ENCODE measurements at places on chromosomes 5 and 9. TPM values are rescaled to one million over a fixed set of nuclear protein-coding genes. Genes with fewer than 3 reads are reported as not detected.

GRCh38 chr5:72244862-72245371 is 75.1 kb downstream of the MRPS27 start:
- DNase-seq = peak; percentile 62

- no peak for DNase-seq
Measured at GRCh38 chr5:61966296-61966955, 339.6 kb upstream of the KIF2A start.

- no peak for DNase-seq
Measured at GRCh38 chr9:81716409-81716808, 27.1 kb upstream of the TLE1 start.

PTGES gene
- 9.5 TPM for total RNA-seq

- no peak for DNase-seq
Measured at GRCh38 chr5:54799645-54800044, 185.7 kb downstream of the ESM1 start.

GRCh38 chr9:118529624-118530214 is 825.5 kb downstream of the TLR4 start:
- no peak for DNase-seq

PCDHGA6 gene
- 9.7 TPM for total RNA-seq

DNA sequence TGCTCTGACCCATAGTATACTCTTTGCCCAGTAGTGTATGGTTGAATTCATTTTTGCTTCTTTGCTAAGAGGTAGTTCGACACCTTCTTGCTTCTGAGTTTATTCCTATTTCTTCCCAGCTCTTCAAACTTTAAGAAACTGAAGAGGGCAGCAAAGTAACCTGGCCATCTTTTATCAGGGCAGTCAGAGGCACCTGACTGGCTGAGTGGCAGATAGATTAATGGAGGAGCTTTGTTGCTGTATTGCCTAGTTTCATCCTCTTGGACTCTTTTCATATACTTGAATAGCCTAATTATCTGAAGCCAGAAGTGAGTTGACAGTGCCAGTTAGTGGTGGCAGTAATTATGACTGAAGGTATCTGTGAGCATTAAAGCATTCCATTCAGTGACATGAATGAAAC is 82.5 kb downstream of the UHRF2 start:
- DNase-seq = no peak

DNA sequence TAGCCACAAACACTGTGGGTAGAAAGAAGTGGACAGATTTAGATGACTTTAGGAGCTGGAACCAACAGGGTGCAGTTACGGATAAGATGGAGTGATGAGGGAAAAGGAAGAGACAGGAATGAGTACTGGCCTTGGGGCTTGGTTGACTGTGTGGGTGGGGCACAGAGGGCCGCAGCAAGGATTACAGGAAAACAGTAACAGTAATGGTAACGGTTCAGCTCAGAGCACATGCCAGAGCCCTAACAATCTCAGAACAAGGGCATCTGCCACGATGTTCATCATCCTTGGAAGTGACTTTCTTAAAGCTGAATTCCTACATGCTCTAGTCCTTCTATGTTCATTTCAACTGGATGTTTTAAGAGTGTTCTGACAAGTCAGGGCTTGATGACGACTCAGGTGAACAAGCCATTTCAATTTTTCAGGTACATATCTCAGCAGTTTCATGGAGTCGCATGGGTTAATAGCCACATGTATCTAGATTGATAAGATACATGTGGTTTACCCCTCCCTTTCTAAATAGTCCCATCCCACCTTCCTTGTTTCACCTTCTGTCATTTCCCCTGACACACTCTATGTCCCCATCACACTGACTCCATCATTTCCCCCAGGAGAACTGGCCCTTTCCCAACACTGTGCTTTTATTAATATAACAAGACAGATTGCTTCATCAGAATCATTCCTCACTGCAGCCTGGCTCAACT is 65.0 kb downstream of the CEMIP2 start:
- DNase-seq = no peak

- DNase-seq = no peak
Measured at GRCh38 chr5:115086473-115086872, 83.2 kb downstream of the TRIM36 start.

XRCC4 gene
- 23.3 TPM for total RNA-seq

GRCh38 chr5:181088289-181088688 is 42.7 kb downstream of the OR2V1 start:
- DNase-seq = no peak

DNA sequence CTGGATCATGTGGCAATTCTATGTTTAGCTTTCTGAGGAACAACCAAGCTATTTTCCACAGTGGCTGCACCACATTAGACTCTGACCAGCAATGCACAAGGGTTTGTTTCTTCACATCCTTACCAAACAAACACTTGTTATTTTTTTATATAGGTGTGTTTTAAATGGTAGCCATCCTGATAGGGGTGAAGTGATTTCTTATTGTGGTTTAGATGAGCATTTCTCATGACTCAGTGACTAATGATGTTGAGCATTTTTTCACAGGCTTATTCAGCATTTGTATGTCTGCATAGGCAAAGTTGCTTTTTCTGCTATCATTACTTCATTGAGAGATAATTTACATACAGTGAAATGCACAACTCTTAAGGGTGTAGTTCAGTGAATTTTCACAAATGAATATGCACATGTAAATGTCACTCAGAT is 36.0 kb downstream of the ANKRD33B start:
- DNase-seq = no peak

DNA sequence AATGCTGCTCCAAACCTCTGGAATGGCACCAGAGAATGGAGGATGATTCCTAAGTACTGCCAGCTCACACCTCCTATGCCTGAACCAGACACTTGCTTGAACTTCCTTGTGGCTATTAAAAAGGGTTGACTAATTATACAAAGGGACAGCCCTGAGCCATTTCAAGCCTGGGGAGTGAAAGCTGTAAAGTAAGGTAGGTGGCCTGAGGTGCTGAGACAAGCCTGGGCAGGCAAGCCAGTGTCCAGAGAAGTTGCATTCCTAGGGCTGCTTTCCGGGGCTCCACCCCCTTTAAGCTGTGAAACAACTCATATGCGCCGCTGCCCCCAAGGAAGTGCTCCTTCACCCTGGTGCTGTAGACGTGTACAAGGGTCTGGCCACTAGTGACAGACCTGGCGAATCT is 79.9 kb upstream of the SLC1A3 start:
- DNase-seq = no peak

GRCh38 chr9:34505370-34506120 is 17.2 kb downstream of the ENHO start:
- no peak for DNase-seq

GRCh38 chr5:148968311-148968710 is 94.6 kb downstream of the SH3TC2 start:
- DNase-seq = no peak

GRCh38 chr5:171906703-171907590 is 99.5 kb downstream of the FBXW11 start:
- DNase-seq = no peak

ITK gene
- total RNA-seq = 1.3 TPM

- DNase-seq = peak; percentile 40
Measured at GRCh38 chr5:38758774-38759600, 86.8 kb upstream of the OSMR start.

STXBP1 gene
- 36.1 TPM for total RNA-seq

DMRT3 gene
- total RNA-seq = 6.3 TPM

DNA sequence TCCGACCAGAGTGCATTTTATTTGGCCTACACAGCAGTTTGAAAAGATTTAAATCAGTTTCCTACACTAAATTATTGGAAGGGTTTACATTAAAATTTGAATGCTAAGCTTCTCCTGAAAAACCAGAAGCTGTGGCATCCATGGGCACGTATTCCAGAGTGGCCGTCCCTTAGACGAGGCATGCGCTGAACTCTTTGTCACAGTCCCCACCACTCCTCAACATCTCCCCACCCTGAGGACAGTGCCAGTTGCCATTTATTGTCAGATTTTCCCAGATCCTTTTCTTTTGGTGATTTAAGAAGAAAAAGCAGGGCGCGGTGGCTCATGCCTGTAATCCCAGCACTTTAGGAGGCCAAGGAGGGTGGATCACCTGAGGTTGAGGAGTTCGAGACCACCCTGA is 39.9 kb upstream of the UNC5A start:
- DNase-seq = no peak

- no peak for DNase-seq
Measured at GRCh38 chr5:116795189-116795588, 220.6 kb upstream of the SEMA6A start.

Measured in testis (tissue), 5 donors.